ENCODE measurements at places on chromosomes 6 and 20.

DNA sequence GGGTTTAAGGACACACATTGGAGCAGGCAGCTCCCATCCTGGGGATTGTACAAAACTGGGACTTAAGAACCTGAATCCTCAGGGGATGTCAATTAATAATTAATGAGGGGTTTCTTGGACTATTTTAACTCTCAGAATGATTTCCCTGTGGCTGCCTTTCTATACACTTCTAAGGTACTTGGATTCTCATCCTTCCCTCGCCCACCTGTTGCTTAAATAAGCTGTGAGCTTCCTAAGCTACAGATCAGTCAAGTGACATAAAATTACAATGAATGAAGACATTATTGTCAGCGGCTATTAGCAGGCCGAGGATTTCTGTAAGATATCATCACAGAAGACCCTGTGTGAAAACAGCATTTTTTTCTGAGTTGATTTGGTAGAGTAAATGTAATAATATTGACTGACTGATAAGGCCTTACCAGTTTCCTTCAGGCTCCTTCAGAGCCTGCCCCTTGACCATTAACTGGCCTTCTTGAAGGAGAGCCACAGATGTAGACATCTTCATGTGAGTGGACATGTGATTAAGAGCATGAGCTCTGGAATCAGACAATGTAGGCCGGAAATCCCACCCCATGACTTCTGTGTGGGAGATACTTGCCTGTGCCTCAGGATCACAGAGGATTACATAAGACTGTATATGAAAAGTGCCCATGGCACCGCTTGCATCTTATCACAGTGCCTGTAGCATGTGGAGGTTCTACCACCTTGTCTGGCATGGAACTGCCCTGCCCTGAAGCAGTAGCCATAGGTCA is 101.7 kb downstream of the TULP4 start:
- DNase-seq = no peak

DNA sequence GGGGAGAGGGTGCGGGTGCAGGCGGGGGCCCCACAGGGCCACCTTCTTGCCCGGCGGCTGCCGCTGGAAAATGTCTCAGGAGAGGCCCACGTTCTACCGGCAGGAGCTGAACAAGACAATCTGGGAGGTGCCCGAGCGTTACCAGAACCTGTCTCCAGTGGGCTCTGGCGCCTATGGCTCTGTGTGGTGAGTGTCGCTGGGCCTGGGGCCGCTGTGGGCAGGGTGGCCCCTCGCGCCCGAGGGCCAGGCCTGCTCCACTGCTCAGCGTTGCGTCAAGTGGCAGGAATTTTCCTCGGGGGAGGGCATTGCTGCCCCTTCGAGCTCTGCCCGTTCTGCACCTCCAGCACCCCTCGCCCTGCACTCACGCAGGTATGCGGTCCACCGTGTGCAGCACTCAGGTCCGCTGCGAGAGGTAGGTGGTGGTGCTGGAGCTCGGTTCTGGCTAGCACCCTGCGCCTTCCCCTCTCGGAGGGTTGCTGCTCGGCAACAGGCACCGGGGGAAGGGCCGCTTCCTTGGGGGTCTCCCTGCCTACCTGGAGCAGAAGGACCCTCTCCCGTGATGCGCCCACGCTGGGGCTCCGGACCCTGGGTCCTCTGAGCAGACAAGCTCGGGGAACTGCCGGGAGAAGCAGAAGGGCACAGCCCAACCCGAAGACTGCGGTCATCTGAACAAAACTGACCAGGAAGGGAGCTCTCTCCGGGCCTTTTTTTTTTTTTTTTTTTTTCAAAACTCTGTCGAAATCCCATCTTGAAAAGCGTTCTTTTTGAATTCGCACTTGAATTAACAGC is 674 bp downstream of the MAPK14 start:
- DNase-seq = peak; percentile 50

DNA sequence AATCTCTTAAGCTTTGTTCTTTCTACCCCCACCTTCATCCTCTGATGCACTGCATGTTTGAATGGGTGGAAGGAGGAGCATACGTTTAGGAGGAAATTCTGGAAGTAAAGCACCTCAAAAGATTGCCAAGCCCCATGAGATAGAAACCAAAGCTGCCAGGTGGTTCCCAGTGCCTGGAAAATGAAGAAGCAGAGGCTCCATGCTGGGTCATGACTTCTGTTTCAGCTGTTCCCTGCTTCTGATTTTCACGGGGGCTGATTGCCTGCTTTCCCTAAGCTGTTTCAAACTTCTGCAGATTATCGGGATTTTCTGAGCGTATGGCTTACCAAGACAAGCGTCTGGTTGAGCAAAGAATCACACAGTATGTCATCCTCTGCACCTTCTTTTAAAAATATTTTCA is 87.5 kb upstream of the SYNDIG1 start:
- DNase-seq = no peak

- peak; percentile 44 for DNase-seq
Observed at GRCh38 chr6:106974999-106975737, 639 bp upstream of the CD24 start.

DNA sequence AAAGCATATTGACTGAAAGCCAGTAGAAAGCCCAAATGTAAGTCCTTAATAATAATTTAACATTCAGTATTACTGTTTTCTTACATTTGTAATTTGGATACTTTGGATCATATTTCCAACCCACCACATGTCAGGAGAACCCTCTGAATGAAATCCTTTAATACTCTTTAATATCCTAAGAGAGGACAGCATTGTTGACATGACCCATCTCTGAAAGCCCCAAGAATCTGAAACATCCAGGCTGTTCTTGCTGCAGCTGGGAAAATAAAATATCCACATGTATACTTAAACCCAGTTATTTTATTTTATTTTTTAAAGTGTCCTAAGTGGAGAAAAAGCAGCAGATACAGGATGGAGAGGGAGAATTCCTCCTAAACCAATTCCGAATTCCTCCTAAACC is 130.8 kb upstream of the RIPOR2 start:
- no peak for DNase-seq

DNA sequence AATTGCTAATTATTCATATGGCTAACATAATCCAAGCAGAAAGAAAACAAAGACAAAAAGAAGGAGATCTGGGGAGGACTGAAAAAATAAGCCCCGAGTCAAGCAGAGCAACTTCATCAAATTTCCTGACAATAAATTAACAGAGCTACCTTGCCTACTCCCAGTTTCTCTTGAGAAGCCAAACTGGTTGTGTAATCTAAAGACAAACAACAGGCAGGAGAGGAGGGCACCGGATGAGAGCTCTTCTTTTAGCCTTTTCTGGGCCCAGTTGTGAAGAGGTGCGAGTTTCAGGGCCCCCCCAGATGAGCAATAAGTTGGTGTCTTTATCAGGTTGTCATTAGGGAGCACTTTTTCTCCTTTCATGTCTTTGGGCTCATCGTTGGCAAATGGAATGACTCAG is 197.1 kb upstream of the PCSK2 start:
- DNase-seq = no peak

- DNase-seq = peak; percentile 77
Observed at GRCh38 chr6:129370268-129370916, 339.6 kb downstream of the ARHGAP18 start.

DNA sequence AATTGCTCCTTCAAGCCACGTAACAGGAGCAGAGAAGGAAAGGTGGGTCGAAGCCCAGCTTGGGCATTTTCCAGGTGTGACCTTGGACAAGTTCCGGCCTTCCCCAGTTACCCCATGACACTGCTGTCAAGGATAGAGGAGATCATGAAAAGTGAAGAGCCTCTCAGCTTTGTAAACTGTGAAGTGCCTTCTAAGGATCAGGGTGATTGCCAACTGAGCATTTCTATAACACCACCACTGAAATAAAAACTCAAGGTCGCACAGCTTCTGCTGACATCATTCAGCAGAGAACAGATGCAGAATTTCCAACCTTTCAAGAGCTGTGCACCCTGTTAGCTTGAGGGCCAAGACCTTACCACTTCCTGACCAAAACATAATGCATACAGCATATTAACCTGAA is 24.0 kb upstream of the ZMYND8 start:
- DNase-seq = no peak

DNA sequence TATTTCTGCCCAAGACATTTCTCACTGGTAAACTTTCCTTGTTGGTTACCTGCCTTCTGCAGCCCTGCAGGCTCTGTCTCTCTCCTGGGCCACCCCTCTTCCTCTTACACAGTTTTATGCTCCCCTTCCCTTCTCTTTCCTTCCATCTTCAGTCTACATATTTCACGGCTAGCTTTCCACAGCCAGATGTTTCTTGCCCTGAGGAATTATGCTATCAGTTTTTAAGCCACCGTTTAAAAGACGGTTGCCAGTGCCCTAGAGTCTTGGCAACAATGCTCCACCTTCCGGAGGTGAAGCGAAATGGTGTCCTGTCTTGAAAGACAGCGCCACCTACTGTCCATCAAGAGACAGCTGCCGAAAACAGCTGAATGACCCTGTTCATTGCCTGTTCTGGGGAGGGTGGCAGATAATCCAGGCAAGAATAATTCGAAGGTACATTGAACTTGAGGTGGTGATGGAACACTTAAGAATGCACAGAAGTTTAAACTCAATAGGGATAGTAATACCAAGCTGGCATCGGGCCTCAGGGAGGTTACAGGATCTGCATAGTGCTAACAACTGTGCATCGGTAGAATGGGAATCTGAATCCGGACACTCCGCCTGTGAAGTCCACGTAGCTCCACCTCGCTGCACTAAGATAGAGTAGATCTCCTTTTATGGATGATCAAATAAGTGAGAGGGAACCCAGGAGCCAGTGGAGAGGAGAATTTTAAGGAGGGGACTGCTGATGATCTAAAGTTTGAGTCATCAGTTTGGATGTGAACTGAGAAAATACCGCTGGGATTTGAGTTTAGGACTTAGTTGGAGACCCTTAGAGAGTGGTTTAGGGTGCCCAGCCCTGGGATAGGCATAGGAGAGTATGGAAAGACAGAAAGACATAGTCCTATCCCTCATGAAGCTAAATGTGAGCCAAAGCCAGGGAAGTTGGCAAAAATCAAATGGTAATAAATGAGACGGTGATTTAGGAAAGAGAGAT is 4.8 kb upstream of the TRIM40 start:
- peak; percentile 88 for DNase-seq

GRCh38 chr6:79115553-79116182 is 37.6 kb upstream of the PHIP start:
- no peak for DNase-seq

DNA sequence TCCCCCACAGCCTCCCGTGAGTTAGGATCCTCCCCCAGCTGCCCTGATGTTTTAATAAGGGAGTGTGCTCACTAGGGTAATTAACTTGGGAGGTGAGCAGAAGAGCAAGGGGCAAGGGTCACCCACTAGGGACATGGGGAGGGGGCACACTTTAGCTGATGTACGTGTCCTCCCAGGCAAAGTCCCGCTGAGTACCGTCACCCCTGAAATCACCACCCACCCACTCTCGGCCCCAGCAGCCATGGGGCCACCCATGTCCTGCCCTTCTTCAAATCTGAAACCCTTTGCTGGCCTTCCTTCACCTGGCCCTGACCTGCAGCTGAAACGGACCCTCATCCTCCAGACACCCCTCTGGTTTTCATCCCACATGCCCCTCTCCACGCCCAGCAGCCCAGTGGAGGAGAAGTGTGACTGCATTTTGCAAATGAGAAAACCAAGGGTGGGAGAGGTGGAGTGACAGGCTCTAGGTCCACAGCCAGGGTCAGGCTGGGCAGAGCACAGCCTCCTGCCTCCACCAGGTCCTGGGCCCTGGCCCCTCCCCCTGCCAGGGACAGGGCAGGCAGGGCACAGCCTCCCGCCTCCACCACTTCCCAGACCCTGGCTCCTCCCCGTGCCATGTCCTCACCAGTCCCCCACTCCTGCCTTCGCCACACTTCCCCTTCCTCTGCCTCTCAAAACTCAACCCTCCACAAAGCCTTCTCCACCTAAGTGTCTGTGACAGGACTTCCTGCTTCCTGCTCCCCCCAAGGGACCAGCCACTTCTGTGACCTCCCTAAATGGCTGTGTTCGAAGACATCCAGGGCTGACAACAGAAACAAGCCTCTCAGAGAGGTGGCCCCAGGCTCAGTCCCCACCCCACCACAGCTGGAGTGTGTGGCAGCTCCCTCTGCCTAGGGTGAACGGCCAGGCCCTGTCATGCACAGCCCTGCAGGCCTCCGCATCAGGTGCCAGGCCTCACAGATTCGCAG is 15.1 kb downstream of the ACSS1 start:
- no peak for DNase-seq

- DNase-seq = no peak
Observed at GRCh38 chr6:72825315-72825911, 203.5 kb downstream of the KCNQ5 start.

GRCh38 chr20:23283096-23283850 is 67.3 kb upstream of the NXT1 start:
- no peak for DNase-seq

DNA sequence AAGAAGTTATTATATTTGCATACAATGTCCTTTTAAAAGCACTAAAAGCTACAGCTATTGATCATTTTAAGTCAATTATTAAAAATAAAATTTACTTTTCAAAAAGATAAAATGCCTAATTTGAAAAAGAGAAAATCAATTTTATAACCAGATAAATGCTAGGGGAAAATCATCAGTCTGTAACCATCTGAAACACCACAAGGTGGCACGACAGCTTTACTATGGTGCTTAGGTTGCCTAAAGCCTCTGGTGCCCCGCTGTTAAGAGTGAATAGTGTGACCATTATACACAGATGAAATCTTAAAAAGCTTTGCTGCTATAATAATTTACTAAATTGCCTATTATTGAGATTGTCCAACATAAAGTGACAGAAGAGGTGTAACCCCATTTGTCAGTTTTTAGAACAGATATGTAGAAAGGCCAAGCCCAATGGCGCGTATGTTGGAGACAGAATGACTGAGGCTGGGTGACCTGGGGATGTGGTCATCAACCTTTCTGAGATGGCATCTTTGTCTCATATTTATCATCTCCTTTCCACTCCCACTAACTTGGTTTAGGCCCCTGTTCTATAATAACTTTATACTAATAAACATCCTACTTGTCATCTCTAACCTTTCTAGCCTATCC is 100.8 kb downstream of the MOXD1 start:
- peak; percentile 68 for DNase-seq

DNA sequence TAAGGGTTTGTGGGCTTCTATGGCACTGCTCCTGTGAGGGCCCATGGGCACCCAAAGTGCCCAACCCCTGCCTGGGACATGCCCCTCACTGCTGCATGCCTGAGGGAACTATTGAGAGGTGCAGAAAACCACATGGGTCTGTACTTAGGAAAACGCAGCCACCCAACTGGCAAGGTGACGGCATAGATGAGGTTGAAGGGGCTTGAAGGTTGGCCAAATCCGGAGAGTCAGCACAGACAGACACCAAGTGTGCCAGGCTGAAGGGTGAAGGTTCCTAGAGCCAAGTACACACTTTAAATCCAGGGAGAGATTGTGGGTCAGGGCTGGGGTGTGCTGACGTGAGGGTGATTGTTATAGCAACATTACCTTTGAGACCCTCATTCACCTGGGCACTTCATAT is 6.2 kb downstream of the BANF2 start:
- DNase-seq = no peak

- DNase-seq = no peak
Observed at GRCh38 chr6:44599672-44600071, 212.2 kb downstream of the CDC5L start.

GRCh38 chr20:24753130-24753529 is 195.9 kb upstream of the CST7 start:
- no peak for DNase-seq

- peak; percentile 56 for DNase-seq
Observed at GRCh38 chr6:55276745-55277530, 50.3 kb upstream of the GFRAL start.

- no peak for DNase-seq
Observed at GRCh38 chr6:78861509-78861908, 5.8 kb upstream of the IRAK1BP1 start.

- DNase-seq = no peak
Observed at GRCh38 chr6:103047567-103047966, 1654.1 kb downstream of the GRIK2 start.

All from lung (tissue), 17 donors.